Cerebellar nuclear complex (tissue), 1 donor: ENCODE measurements at places on chromosomes 5 and 9.

- DNase-seq: no peak
Measured at GRCh38 chr9:131762356-131762932, 22.6 kb upstream of the RAPGEF1 start.

DNA sequence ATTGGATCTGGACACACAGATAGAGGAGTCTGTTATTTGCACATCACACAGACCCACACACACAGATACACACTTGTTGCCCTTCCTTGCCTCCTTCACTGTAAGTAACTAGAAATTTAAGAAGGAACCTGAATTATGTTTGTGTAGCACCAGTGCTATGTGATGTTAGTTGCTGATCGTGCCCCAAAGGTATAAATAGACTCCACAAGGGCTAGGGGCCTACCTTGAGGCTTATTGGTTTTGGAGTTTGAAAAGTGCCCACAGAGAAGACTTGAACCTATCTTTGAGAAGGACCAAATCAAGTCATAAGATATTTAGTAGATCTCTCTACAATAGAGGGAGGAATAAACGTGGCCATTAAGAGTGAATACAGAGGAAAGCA, 8.8 kb upstream of the TGFBI start:
- no peak for DNase-seq

GRCh38 chr9:108866001-108866420, 3.9 kb downstream of the ACTL7A start:
- no peak for DNase-seq

- DNase-seq: no peak
Measured at GRCh38 chr5:178121391-178122276, 8.3 kb downstream of the N4BP3 start.

GRCh38 chr5:157327771-157328170, 61.8 kb downstream of the CYFIP2 start:
- DNase-seq: no peak

- DNase-seq: no peak
Measured at GRCh38 chr5:55230086-55230629, 3.0 kb upstream of the MCIDAS start.

GRCh38 chr9:13127131-13127530, 152.4 kb downstream of the MPDZ start:
- DNase-seq: no peak

DNA sequence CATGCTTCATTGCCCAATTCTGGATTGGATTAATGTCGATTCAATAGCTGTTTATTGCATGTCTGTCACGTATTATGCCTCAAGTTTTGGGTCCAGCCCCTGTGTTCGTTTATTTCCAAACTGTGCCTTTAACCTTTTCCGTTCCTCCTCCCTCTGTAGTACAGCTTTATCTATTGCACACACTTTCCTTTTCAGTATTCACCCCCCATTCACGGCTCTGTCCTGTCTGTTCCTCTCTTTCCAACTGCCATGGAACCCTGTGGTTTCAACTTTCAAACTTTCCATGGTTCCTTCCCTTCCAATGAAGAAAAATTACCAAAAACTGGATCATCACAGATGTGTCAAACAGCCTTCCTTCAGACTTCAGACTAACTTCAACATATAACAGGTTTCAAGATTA, 17.1 kb downstream of the SMARCA2 start:
- DNase-seq: no peak

GRCh38 chr5:110880413-110880812, 141.6 kb downstream of the SLC25A46 start:
- no peak for DNase-seq

DNA sequence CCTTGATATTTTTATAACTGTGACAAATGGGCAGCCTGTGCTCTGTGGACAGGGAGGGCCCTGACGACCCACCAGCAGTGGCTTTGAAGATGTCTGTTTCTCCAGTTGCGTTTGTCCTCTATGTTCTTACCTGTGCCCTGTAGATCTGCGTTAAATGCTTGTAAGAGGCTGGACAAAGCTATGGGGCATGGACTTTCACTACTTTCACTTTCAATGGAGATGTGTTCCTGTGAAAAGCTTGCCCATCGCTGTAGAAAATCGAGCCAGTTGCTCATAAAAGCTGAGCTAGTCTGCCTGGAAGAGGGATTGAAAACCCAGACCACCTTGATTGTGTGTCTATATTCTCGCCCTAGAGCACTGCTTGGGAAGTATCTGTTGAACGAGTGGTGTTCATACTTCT, 74.1 kb downstream of the PSAT1 start:
- no peak for DNase-seq

DNA sequence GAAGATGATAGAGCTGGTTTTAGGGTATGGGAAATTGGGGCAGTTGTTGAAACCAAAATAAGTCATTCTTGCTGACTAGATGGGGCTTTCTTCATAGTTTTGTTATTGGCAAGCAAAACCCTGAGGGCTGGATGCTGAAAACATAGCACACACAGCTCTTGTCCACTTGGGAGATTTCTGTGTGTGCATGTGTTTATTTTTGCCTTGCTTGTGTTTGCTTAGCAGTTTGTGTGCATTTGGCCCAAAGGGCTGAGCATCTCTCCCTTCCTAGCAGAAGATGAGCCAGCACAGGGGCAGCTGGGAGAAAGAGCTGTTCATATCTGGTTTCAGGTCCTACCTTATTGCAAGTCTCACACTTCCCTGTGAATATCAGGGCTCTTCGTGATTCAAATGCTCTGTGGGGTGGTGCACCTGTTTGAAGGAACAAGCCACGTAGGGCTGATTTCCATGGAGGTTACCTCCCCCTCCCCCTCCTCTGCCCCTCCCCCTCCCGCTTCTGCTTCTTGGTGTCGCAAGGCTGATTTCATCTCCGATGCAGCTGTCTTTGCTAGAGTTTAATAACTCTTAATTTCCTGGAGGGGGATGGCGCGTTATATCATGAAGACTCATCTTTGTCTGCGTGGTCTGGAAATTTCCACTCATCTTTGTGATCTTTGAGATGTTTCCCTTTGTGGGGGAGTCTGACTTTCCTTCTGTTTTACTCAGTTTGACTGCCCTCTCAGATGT, 296.5 kb downstream of the ARHGAP26 start:
- DNase-seq: no peak

DNA sequence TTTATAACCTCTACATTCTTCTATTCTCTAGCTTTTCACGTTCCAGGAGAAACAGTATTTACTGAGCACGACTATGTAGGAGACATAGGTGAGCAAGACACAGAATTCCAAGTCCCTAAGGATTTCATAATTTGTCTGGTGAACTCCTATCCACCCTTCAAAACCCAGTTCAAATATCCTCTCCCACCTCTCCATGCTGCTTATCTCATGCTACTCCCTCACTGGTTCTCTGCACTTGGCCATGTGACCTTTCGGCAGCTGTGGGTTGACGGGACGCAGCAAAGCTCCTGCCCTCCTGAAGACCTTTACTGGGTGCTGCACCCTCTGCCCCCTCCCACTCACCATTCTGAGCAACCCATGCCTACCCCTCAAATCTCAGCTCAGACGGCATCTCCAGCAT, 173.2 kb downstream of the RGS3 start:
- DNase-seq: no peak

DNA sequence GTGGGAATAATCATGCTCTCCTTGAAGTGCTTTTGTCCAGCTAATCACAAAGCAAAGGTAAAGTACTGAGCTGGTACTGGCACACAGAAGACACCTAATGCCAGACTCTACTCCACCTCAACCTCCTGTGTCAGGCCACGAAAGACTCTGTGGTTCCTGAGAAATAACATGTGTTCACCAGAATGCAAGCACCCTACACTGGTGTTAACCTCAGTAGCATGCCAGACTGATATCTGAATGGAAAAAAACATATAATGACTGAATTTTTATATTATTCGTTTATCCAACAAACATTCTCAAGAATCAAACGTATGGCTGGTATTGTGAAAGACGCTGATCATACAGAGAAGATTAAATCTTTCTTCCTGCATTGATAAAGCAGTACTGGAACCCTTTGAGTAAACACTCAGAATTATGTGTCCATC, 97.1 kb upstream of the IFNE start:
- DNase-seq: no peak

DNA sequence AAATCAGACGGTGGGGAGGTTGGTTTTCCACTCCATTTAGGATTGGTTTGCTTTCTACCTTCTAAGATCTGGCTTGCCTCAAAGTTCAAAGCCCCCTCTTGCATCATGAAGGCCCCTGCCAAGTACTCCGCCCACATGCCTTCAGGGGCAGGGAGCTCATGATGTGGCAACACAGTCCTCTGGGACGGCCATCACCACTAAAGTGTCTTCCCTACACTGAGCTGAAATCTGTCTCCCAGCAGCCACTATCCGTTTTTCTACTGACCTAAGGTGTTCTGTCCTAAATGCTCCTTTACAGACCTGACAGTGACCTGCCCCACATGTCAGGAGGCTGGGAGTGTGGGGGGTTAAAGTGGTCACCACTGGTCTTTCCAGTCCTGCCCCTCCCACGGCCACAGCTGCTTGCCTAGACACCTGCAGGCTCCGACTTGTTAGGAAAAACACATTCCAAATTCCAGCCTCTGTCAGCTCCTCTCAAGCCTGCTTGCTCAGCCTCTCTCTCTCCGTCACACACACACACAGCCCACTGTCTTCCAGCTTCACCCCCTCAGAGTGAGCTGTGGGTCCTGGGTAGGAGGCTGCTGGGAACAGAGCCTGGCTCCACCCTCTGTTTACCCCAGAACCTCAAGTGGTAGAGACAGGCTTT, 44.9 kb downstream of the SHB start:
- DNase-seq: no peak

DNA sequence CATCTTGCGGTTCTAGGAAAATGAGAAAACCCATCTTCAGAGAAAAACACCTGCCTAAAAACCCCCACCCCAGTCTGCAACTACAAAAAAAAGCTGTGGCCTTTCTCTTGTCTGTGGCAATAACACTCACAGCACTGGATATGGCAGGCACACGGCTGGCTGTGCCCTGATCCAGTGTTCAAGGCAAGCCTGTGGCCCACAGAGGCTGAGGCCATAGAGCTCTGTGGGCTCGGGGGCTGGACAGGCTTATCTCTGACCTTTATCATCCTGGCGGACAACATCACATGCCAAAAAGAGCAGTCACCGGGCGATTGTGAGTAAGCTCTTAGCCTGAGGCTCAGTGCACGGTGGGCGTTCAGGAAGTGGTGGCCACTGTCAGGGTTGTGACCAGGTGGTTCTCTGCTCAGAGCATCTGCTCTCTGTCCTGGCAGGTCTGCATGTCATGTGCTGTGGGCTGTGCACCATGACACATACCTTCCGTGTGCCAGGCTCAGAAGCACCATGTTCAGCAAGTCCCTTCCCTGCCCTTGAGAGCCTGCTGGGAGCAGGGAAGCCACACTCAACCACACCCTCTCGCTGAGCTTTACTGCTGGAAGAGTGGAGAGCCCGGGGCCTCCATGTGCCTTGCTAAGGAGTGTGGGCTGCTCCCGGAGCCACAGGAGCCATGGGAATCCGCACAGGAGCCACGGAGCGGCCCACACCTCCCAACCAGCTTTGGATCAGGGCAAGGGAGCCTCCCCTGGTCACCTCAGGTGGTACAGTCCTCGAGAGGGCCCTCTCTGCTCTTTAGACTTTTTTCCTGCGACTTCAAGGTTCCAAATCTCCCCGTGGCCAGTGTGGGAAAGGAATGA, 34.6 kb upstream of the WDR38 start:
- no peak for DNase-seq

DNA sequence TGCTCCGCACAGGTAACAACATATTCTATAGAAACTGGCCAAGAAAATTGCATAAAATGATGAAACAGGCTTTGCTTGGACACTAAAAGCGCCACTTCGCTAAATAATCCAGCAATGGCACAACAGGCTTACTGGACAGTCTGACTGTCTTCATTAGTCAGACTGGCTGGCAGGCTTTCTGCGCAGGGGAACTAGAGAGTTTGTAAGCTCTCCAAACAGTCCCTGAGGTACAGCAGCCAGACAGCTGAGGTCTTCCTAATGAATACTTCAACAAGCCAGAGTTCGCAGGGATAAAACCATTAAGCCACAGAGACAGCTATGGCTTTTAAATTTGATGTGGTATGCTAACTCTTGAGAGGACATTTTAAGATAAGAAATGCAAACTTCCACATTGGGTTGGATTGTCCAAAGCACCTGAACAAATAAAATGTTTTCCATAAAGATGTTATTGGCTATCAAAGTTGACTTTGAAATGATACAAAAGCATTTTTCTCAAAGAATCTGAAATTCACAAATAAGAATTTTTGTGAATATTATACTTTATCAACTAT, 20.7 kb downstream of the PLK2 start:
- no peak for DNase-seq
